ENCODE measurements at places on chromosomes 1 and 21. TPM values are rescaled to one million over a fixed set of nuclear protein-coding genes. Genes with fewer than 3 reads are reported as not detected.

The HLX gene
- total RNA-seq, result 4.7 TPM

The ARID4B gene
- total RNA-seq, result 44.8 TPM

The LMX1A gene
- not detected for total RNA-seq

The CALML6 gene
- total RNA-seq, result 0.63 TPM

The ANGPTL1 gene
- total RNA-seq, result 3.0 TPM

The LCE2A gene
- not detected for total RNA-seq

The POU2F1 gene
- 3.0 TPM for total RNA-seq

The PIP5K1A gene
- 38.6 TPM for total RNA-seq

The KCNE2 gene
- not detected for total RNA-seq

The FCER1G gene
- total RNA-seq, result not detected

The CELA2B gene
- total RNA-seq, result not detected

The SLC45A3 gene
- 0.94 TPM for total RNA-seq
